ENCODE measurements at places on chromosomes 11 and 22.

DNA sequence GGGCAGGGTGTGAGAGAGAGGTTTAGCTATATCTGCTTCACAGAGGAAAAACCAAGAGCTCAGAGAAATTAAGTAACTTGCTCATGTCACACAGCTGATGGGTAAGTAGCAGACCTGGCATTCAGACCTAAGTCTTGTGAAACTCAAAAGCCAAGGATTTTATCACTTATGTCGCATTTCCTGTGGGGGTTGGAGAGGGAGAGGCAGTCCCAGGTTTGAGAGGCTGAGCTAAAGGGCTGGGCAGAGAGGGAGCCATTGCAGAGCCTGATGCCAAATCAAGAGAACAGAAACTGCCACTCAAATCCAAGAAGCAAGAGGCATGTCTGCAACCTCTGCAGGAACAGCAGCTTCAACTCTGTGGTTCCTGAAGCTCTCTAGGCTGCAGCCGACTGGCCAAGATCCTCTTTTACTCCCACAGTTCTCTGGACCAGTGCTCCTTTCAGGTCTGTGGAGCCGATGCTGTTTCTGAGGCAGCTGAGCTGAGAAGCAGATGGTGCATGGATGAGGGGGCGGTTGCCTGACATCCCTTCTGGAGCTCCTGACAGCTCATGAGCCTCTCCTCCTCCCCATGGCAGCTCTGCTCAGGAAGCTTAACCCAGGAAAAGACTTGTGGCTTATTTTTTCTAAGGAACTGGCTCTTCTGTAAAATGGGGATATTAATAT is 47.6 kb upstream of the NAV2 start:
- peak; percentile 76 for DNase-seq

- no peak for DNase-seq
Observed at GRCh38 chr11:279040-279965, 1.1 kb downstream of the NLRP6 start.

- DNase-seq: peak; percentile 76
Observed at GRCh38 chr11:76579056-76579751, 91.3 kb downstream of the LRRC32 start.

- DNase-seq: peak; percentile 10
Observed at GRCh38 chr11:17703951-17704350, 15.4 kb upstream of the MYOD1 start.

GRCh38 chr11:12043959-12044791 is 35.7 kb upstream of the DKK3 start:
- peak; percentile 97 for DNase-seq

GRCh38 chr11:35147235-35147634 is 8.3 kb downstream of the CD44 start:
- DNase-seq: no peak

GRCh38 chr11:102620818-102621561 is 4.1 kb downstream of the MMP20 start:
- DNase-seq: peak; percentile 88

GRCh38 chr11:111598559-111598958 is 3.7 kb upstream of the SIK2 start:
- peak; percentile 85 for DNase-seq

DNA sequence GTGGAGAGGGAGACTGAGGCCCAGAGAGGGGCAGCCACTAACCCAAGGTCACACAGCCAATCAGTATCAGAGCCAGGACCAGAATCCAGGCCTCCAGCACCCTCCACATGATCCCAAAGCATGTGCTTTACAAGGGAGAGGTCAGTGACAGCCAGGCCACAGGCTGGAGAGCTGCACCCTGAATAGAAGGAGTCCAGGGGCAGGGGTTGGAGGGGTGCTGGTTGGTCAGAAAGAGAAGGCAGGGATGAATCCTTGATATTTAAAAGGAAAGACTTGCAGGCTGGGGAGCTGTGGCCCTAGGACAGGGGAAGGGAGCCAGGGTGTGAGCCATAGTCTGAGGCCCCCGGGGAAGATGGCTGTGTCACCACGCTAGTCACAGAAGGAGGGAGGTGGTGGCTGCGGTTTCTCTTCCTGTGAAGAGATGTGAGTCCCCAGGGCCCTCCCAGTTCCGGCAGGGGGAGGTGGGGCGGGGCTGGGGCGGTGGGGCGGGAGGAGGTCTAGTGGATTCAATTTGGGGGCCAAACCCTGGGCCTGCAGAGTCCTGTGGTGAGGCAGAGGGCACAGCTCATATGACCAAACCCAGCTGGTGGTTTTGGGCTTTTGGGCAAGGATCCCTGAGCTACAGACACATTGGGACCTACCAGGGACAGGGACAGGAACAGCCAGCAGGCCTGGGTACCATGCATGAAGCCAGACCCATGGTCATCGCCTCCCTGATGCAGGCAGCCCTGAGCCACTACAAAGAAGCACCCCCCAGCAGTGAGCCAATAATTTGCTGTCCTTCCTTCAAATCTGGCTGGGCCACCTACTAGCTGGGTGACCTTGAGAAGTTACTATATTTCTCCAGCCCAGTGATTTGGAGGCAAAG is 14.0 kb downstream of the RAC2 start:
- DNase-seq: peak; percentile 19

GRCh38 chr22:38674888-38675287 is 6.9 kb upstream of the TOMM22 start:
- no peak for DNase-seq

- DNase-seq: no peak
Observed at GRCh38 chr11:98040061-98040808, 980.5 kb upstream of the CNTN5 start.

DNA sequence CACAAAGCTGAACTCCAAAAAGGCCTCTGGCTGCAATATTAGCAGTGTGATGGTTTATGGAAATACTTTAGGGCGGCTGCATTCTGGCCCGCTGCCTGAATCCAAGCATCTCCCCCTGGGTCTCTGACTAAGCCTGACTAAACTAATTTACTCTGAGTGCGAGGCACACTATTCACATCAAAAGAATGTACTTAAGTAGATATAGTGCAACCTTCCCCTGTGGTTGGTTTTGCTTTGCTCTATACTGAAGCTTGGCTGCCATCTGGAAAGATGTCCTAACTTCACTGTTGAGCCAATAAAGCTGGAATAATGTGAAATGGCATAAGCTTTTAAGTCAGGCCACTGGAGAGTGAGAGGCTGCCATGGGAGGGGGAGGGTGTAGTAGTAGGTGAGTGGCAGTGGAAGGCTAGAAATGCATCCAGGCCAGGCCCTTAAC is 321.6 kb downstream of the AASDHPPT start:
- DNase-seq: peak; percentile 100

DNA sequence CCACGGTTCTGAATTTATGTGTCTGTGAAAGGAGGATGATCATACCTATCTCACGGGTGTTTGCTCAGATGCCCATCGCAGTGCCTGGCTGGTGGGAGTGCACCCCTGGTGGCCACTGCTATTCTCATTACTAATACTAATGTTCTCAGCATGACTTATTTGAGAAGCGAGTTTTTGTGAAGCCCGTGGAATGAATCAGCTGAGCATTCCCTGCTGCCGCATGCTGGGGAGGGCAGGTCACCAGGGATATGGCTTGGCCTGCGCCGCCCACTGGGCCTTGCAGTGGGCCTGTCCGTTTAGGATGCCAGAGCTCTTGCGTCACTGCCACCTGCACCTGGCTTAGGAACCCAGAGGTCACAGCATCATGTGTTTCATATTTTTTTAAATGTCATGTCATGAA is 16.9 kb downstream of the CTTN start:
- DNase-seq: peak; percentile 46

GRCh38 chr22:44920183-44920582 is 89.6 kb downstream of the PHF21B start:
- DNase-seq: no peak

All from fibroblast of the aortic adventitia (primary cell).